ENCODE measurements at places on chromosomes 5 and 9.

DNA sequence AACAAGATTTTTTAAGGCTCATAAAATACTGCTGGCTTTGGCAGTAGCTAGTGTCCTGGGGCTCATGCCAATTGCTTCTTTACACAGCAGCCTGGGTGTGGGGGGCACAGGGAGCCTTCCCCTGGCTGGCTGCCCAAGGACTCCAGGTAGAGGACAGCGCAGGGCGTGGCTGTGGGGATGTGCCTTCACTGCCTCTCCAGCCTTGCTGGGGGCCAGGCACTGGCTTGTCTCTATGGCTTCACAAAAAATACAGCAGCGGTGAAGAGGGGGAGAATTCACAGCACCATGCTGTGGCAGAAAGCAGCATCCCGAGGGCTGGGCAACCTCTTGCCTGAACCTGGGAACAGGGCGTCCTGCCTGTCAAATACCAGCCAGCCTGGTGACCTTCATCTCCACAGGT lies 57.4 kb downstream of the DAP start:
- H3K4me1 ChIP-seq = peaks cover 29% of the 10 kb centered on the region
- H3K36me3 ChIP-seq = no peaks in the 10 kb centered on the region
- no peak for DNase-seq
- H3K4me3 ChIP-seq = no peak overlapping the region

DNA sequence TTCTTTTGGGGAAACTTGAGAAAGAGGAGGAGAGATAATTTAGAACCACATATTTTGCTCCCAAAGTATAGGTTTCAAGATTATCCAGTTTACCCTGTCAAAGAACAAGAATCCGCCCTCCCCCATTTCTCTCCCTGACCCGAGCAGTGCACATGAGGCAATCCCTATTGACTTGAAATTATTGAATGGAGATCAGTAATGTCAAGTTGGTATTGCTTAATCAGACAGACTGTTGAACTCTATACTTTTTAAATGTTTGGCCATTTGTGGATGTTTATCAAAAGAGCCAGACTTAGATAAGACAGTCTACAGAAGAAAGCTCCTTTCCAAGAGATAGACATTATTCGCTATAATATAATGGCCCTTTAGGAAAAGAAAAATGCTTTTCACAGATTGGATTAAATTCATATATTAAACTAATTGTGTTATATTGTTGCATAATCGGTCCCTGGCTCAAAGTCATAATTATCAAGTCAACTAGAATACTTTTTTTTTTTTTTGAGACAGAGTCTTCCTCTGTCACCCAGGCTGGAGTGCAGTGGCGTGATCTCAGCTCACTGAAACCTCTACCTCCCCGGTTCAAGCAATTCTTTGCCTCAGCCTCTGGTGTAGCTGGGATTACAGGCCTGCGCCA lies 5.3 kb downstream of the SLC25A25 start:
- peak; percentile 80 for DNase-seq
- no peak overlapping the region for H3K4me3 ChIP-seq
- H3K27ac ChIP-seq = peak overlapping the region; percentile 74
- H3K36me3 ChIP-seq = no peaks in the 10 kb centered on the region

DNA sequence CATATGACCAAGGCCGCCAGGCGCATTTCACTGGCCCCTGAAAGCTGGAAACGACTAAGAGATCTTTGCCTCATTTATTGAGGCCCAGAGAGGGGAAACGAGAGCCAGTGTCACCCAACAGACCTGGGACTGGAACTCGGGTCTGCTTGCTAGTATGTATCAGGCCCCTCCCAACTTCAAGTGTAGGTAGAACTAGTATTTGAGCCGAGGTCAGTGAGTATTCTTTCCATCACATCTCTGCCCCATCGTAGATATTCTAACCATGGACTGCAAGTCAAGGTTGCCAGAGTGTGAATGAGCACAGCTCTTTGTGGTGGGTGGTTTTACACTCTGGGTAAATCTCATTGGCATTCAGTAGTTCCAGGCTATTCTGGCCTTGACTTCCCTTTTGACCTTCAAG lies 42.2 kb downstream of the GPR107 start:
- no peaks in the 10 kb centered on the region for H3K4me1 ChIP-seq
- H3K27ac ChIP-seq = no peak overlapping the region
- H3K27me3 ChIP-seq = no peaks in the 10 kb centered on the region
- H3K36me3 ChIP-seq = peaks cover 7% of the 10 kb centered on the region
- DNase-seq = no peak

- no peak overlapping the region for H3K27ac ChIP-seq
- H3K4me1 ChIP-seq = no peaks in the 10 kb centered on the region
- no peaks in the 10 kb centered on the region for H3K36me3 ChIP-seq
Observed at GRCh38 chr5:17343675-17344074, 126.2 kb downstream of the BASP1 start.

GRCh38 chr5:123098767-123099513 lies 9.9 kb downstream of the PRDM6 start:
- H3K4me3 ChIP-seq = peak overlapping the region; percentile 38
- H3K4me1 ChIP-seq = peaks cover 10% of the 10 kb centered on the region
- peak; percentile 77 for DNase-seq

DNA sequence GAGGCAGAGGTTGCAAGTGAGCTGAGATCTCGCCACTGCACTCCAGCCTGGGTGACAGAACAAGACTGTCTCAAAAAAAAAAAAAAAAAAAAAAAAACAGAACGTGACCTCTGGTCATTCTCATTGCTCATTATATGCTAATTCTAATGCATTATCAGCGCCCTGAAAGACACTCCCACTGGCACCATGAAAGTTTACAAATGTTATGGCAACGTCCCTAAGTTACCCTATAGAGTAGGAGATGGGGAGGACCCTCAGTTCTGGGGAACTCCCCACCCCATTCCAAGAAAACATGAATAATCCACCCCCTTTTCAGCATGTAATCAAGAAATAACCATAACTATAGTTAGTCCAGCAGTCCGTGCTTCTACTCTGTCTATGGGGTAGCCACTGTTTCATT lies 48.9 kb upstream of the DENND4C start:
- no peak overlapping the region for H3K4me3 ChIP-seq
- no peaks in the 10 kb centered on the region for H3K27me3 ChIP-seq
- no peaks in the 10 kb centered on the region for H3K36me3 ChIP-seq
- no peak for DNase-seq
- peaks cover 5% of the 10 kb centered on the region for H3K4me1 ChIP-seq
- no peak overlapping the region for H3K27ac ChIP-seq

DNA sequence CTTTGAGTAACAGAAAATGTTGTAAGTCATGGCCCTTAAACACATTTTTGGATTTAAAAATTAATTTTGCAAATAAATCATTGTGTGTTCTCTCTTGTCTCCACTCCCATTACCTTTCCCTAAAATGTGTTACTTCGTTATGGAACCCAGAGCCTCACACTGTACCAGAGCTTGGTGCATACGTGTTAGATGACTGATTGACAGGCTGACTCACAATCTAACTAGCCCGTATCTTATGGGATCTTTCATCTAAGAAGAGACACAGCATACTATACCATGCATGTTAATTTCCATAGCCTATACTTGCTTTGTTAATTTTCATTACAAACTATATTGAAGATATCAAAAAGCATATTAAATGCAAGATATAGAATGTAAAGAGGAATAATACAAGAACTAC lies 87.1 kb downstream of the SPRY4 start:
- H3K4me1 ChIP-seq = no peaks in the 10 kb centered on the region
- no peak overlapping the region for H3K27ac ChIP-seq
- no peak overlapping the region for H3K4me3 ChIP-seq
- no peaks in the 10 kb centered on the region for H3K27me3 ChIP-seq

- peaks cover 17% of the 10 kb centered on the region for H3K27me3 ChIP-seq
- no peak for DNase-seq
- no peaks in the 10 kb centered on the region for H3K36me3 ChIP-seq
- H3K27ac ChIP-seq = no peak overlapping the region
- H3K4me3 ChIP-seq = no peak overlapping the region
Observed at GRCh38 chr5:1383344-1383743, 38.4 kb upstream of the CLPTM1L start.

GRCh38 chr9:107177857-107178256 lies 105.2 kb upstream of the RAD23B start:
- DNase-seq = no peak
- H3K36me3 ChIP-seq = no peaks in the 10 kb centered on the region
- no peaks in the 10 kb centered on the region for H3K27me3 ChIP-seq
- peaks cover 2% of the 10 kb centered on the region for H3K4me1 ChIP-seq
- H3K27ac ChIP-seq = no peak overlapping the region
- H3K4me3 ChIP-seq = no peak overlapping the region

DNA sequence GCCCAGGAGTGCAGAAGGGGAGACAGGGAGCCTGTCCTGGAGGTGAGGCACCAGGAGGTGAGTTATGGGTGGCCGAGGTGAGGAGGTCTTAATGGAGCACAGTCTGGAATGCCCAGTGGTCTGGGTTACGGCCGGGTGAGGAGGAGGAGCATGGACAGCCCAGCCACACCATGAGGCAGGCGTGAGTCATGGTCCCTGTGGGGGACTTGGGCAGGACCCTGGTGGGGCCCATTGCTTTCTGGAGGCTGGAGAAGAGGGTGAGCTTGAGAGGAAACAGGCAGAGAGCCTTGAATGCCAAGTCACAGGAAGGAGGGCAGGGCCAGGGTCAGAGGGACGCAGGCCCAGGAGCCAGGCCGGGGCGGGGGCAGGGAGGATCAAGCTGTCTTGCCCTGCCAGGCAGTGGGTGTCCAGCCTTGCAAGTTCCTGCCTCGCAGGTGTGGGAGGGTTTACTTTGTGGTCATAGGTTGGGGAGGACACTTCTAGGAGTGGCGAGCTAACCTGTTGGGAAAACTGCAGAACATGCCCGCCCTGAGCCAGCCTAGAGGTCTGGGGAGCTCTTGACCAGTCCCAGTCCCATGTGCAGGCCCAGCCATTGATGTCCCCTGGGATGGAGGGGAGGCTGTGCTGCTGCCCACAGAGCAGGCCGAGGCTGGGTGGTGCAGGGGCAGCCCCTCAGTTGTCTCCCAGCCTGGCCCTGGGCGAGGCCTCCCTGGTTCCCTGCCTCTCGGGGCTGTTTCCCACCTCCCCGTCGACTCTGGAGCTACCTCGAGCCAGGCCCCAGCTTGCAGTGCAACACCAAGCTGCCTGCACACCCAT lies 2.8 kb downstream of the CACNA1B start:
- no peaks in the 10 kb centered on the region for H3K27me3 ChIP-seq
- DNase-seq = no peak
- H3K4me1 ChIP-seq = no peaks in the 10 kb centered on the region
- H3K27ac ChIP-seq = no peak overlapping the region
- no peaks in the 10 kb centered on the region for H3K36me3 ChIP-seq
- no peak overlapping the region for H3K4me3 ChIP-seq

DNA sequence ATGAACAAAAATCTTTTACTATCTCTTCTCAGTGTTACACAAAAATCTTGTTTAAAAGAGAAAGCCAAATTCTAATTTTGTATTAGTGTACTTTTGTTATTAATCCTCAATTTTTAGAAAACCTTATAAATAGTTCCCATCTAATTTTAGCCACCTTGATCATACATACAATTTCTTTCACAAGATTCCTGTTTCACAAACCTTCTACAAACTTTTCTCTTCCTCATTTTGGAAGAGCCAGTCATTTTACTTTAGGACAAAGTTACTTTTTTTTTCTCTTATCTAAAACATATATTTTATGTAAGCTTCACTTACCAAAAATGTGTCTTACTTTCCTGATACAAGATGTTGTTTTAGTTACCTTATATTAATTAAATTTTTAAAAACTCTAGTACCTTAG lies 161.3 kb downstream of the YIPF5 start:
- H3K27ac ChIP-seq = no peak overlapping the region
- H3K27me3 ChIP-seq = no peaks in the 10 kb centered on the region
- H3K36me3 ChIP-seq = no peaks in the 10 kb centered on the region
- H3K4me1 ChIP-seq = no peaks in the 10 kb centered on the region
- DNase-seq = no peak
- no peak overlapping the region for H3K4me3 ChIP-seq

GRCh38 chr9:96232539-96233241 lies 69.3 kb downstream of the HSD17B3 start:
- H3K27ac ChIP-seq = no peak overlapping the region
- peaks cover 4% of the 10 kb centered on the region for H3K27me3 ChIP-seq
- H3K4me3 ChIP-seq = no peak overlapping the region
- DNase-seq = peak; percentile 91
- H3K4me1 ChIP-seq = peaks cover 2% of the 10 kb centered on the region
- no peaks in the 10 kb centered on the region for H3K36me3 ChIP-seq

GRCh38 chr5:142472306-142472951 lies 147.6 kb upstream of the SPRY4 start:
- peaks cover 8% of the 10 kb centered on the region for H3K4me1 ChIP-seq
- no peaks in the 10 kb centered on the region for H3K36me3 ChIP-seq
- DNase-seq = peak; percentile 66
- peak overlapping the region; percentile 76 for H3K27ac ChIP-seq

DNA sequence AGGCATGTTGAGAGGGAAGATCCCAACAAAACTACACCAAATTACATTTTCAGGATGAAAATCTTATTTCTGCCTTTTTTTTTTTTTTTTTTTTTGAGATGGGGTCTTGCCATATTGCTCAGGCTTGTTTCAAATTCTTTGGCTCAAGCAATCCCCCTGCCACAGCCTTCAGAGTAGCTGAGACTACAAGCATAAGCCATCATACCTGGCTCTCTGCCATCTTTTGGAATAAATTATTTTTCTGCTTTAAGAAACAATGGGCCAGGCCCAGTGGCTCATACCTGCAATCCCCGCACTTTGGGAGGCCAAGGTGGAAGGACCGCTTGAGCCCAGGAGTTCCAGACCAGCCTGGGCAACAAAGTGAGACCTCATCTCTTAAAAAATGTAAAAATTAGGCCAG lies 14.3 kb downstream of the AFF4 start:
- no peak overlapping the region for H3K4me3 ChIP-seq
- H3K36me3 ChIP-seq = no peaks in the 10 kb centered on the region
- H3K4me1 ChIP-seq = no peaks in the 10 kb centered on the region

GRCh38 chr9:134188386-134189144 lies 24.2 kb upstream of the RNU6ATAC start:
- DNase-seq = peak; percentile 26
- H3K27me3 ChIP-seq = peaks cover 9% of the 10 kb centered on the region
- no peaks in the 10 kb centered on the region for H3K36me3 ChIP-seq

GRCh38 chr5:114782869-114783268 lies 386.8 kb downstream of the TRIM36 start:
- no peak overlapping the region for H3K27ac ChIP-seq
- no peaks in the 10 kb centered on the region for H3K4me1 ChIP-seq
- H3K27me3 ChIP-seq = no peaks in the 10 kb centered on the region
- no peaks in the 10 kb centered on the region for H3K36me3 ChIP-seq

DNA sequence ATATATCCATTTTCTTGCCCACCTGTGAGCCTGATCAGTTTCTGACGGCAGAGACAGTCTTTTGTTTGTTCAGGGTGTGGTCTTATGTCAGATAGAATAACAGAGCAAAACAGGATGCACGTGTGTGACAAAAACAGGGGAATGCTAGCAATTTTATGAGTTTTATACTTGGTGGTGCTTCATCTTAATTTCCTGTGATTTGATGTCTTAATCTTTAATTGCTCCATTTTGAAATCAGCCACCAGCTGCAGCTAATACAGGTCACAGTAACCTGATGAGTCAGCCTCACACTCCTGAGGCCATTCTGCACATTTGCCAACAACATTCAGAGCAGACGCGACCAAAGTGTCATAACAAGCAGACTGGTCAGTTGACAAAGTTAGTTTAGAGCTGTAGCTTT lies 42.3 kb upstream of the JMY start:
- no peak overlapping the region for H3K27ac ChIP-seq
- H3K4me3 ChIP-seq = no peak overlapping the region
- H3K4me1 ChIP-seq = no peaks in the 10 kb centered on the region
- no peaks in the 10 kb centered on the region for H3K27me3 ChIP-seq

- no peaks in the 10 kb centered on the region for H3K27me3 ChIP-seq
- no peak overlapping the region for H3K27ac ChIP-seq
- DNase-seq = no peak
Observed at GRCh38 chr9:36319806-36320205, 61.6 kb upstream of the GNE start.
